Ammon's horn (tissue), 1 donor: ENCODE measurements at places on chromosomes 2 and 18.

DNA sequence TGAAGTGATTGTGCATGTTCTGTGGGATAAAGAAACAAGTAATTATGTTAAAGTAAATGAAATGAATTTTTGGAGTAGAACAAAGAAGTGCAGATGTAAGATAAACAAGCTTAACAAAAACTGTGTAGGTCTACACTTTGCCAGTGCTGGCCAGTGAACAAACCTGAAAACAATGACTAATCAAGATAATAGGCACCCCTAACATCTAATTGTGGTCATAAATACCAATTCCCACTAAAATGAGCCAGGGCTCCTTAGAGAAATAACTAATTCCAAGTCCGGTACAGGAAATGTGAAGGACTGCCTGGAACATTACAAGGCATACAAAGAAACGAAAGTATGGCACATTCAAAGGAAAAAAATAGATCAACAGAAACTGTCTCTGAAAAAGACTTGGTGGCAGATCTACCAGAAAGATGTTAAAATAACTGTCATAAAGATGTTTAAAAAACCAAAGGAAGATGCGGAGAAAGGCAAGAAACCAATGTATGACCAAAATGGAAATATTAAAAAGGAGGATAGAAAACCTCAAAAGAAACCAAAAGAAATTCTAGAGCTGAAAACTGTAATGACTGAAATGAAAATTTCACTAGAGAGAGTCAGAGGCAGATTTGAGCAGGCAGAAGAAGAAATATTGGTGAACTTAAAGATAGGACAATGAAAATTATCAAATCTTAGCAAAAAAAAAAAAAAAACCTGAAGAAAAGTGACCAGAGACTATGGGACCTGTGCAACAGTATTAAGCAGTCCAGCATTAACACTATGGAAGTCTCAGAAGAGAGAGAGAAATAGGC, 94.7 kb upstream of the SLC66A3 start:
- DNase-seq, result no peak

DNA sequence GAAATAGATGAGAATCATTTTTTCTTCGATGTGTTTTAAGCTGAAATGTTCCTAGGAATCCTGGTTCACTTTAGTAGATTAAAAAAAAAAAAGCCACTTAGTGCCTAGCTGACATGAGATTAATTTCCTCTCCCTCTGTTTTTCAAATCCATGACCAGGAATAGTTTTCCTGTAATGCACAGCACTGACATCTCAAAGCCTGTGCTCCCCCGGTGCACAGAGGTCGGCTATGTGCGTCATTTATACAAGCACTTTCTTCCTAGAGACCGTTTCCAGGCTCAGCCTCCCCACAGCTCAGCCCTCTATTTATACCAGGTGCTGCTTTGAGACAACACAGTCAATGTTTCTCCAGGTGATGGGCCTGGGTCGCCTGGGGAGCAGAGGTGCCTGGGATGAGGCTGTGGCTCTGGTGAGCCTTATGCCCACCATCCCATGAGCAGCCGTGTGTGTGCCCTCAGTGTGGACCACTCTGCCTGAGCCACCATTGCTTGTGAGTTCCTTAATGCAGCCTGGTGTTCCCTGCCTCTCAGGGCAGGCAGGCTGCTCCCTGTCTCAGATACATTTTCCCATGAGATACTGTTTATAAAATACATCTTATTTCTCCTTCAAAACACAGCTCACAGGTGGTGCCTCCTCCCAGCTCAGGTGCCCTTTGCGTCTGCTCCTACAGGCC, 515.7 kb upstream of the HS6ST1 start:
- no peak for DNase-seq

DNA sequence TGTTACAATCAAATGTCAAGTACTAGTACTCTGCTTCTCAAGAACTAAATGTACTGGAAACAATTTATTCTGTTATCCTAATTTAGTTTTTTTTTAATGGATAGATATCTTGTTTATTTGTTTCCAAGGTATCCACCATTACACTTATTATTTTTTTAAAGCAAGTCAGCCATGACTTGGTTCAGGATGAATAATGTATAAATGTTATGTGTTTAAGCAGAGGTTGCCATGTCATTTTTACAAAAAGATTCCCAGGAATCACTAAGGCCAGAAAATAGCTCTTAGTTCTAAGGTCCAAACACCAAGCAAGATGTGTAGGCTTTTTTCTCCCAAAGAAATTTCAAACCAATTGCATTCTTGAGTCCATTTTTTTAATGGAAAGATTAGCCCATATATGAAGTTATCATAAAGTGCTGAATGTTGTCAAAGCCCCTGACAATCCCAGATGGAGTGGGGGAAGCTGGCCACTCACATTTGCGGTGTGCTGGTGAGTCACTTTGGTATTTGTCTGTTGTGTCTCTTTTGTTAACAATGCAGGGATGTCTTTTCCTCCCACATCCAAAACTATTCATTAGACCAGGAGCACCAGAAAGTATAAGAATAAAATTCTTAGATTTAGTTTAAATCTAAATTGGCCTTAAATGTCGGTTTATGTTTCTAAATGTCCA, 158.9 kb downstream of the COL6A3 start:
- DNase-seq, result no peak

DNA sequence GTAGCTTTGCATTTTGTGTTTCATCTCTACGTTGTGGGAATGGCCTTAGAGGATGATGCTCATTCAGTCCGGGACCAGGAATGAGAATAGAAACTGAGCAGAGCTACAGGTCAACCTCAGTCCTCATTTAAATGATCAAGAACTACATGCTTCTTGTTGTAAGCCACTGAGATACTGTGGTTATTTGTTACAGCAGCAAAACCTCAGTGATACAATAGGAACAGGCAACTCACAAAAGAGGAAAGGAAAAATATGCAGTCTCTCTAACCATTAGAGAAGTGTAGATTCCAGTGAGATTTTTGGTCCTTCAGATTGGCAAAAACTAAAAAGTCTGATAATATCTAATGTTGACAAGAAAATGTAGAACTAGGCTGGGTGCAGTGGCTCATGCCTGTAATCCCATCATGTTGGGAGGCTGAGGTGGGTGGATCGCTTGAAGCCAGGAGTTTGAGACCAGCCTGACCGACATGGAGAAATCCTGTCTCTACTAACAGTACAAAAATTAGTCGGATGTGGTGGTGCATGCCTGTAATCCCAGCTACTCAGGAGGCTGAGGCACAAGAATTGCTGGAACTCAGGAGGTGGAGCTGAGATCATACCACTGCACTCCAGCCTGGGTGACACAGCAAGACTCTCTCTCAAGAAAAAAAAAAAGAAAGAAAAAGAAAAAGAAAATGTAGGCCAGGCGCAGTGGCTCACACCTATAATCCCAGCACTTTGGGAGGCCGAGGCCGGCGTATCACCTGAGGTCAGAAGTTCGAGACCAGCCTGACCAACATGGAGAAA, 13.3 kb downstream of the CHCHD5 start:
- DNase-seq, result no peak

DNA sequence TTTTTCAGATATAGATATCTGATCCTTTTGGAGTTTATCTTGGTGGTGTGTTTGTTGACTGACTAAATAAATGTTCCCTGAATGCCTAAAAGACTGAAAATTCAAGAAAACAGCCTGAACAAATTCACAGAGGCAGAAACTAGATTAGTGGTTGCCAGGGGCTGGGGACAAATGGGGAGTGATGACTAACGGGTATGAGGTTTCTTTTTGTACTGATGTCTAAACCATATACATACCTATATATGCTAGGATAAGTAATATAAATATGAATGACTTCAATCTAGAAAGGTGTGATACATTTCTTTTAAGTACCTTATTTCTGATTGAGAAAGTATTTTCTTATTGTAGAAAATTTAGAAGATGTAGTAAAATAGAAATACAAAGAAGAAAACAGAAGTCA, 176.9 kb upstream of the PGAP1 start:
- no peak for DNase-seq

- no peak for DNase-seq
Observed at GRCh38 chr18:46429130-46429529, 227.9 kb downstream of the LOXHD1 start.

- no peak for DNase-seq
Observed at GRCh38 chr18:10661317-10661716, 135.5 kb downstream of the NAPG start.

DNA sequence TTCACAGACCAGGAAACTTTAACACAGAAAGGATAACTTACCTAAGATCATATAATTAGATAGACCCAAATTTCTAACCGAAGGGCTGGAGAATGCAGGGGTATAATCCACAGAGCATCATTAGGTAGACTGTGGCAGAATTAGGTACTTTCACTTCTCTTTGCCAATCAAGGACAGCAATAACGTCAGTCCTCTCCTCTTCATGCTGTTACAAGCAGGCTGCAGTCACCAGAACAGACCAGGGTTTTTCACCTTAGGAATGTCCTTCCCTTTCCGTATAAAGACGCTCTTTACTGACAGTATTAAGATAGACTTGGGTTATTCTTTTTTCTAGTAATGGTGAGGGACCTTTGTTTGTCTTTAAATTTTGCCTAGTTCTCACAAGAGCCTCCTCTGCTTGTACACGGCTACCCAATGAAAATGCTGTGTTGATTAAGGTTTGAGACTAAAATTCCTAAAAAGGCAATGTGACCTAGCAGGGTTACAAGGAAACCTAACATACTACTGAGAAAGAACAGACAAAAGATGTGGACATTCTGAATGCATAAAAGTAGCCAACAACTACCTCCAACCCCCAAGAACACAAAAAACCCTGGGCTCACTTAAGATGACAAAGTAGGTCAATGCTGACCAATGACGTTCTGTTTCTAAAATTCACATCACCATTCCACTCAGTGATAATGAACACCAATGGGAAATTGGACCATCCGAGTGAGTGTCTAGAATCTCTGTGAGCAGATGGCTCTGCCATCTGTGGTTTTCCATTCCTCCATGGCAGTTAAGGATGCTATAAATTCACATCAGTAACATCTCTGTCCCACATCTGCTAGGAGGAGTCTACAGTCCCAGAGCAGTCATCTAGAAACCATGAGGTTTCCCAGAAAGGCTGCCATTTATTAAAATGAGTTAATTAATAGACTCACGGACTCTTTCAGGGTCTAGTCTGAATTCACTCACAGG, 2.1 kb downstream of the PDIA6 start:
- no peak for DNase-seq

DNA sequence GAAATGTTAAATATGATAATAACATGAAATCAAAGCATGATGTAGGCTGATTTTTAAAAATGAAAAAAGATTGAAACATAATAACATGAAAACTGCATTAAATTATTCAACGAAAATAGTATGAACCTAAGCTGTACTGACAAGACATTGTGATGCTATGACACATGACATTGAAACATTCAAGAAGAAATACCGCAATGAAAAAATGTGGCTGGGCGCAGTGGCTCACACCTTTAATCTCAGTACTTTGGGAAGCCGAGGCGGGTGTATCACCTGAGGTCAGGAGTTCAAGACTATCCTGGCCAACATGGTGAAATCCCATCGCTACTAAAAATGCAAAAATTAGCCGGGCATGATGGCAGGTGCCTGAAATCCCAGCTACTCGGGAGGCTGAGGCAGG, 14.6 kb downstream of the CXCR1 start:
- no peak for DNase-seq

DNA sequence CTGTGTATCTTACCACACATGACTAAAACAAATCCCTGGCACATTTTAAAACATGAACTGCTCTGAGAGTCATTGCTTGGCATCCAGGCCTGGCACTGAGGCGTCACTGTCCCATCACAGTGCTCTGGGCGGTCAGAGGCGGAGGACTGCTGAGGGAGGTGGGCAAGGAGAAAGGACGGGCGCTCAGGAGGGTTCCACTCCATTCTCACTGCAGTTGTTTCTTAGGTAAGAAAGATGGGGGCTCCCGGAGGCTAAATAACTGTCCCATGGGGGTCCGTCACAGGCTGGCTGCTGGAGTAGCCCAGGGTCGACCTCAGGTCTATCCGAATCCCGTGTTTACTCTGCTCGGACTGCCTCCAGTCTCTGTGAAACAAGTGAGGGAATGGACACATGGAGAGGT, 117.5 kb downstream of the FAM168B start:
- DNase-seq, result no peak

- no peak for DNase-seq
Observed at GRCh38 chr18:33699372-33699771, 121.4 kb downstream of the ASXL3 start.

DNA sequence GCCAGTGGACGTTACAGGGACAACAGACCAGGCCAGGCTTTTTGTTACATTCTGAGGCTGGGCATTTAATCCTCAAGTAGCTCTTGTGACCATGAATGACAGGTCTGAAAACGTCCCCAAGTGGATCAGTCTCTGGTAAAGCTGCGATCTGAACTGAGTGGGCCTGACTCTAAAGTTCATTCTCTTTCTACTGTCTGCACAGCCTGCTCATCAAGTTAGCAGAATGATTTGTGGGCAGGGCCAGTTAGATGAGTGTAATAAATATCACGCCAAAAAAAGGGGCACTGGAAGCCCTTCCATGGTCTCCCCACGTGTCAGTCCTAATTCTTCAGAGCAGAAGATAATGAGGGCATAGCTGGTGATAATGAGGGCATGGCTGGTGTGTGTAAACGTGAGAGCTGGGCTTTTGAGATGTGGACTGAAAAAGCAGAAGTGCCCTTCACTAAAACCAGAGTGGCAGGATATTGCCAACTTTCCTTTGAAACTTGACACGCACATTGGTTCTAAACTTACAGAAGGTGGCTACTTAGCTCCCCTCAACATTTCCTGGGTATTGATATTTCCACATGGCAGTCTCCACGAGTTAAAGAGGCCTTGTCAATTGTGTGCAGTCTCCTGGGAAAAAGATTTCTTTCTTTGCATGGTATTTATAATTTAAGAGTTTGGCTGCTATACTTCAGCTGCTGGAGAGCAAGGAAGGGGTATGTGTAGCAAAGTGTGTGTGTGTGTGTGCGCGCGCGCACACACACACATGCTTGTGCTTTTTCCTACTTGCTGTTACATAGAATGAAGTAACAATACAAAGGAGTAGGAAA, 72.7 kb upstream of the LYPD6B start:
- no peak for DNase-seq

DNA sequence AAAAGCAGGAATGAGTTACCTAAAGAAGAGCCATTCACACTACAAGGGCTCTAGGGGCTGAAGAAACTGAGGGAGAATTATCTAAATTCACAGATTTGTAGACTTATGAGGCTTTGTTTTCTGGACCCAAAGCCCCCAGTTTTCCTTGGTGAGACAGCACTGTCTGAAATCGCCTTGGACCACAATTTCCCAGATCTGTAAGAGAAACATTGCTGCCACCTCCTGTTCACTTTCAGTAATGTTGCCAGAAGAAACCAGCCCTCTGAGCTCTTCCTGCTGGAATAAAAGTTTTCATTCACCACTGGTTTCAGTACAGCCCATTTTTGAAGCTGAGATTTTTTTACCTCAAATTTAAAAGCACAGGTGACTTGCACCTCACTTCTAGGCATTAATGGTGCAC, 169.2 kb downstream of the CDH20 start:
- peak; percentile 88 for DNase-seq

GRCh38 chr2:32553829-32554432, 73.9 kb upstream of the TTC27 start:
- peak; percentile 71 for DNase-seq

GRCh38 chr2:157460384-157460837, 16.5 kb upstream of the CYTIP start:
- no peak for DNase-seq
